ENCODE measurements at places on chromosomes 2 and 18.
A peak's percentile ranks its signal among the peaks of the same experiment; 100 is the strongest.

GRCh38 chr2:5756272-5756671, 64.1 kb downstream of the SOX11 start:
- no peak for DNase-seq

DNA sequence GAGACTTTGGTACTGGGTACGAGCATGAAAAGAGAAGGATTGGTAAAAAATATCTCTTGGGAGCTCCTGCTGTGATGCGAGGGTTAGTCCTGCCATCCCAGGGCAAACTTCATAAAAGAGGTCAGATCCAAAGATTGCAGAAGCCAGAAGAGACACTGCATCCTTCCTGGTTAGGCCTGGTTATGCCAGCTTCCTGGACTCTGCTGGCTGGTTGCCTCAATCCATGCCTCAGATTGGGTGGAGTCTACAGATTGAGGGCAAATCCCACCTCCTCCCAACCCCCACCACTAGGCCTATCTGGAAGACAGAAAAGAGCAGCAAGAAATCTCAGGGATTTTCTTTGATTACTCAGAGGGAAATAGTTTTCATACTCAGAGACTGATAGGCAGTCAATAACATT, 5.3 kb upstream of the ACADL start:
- no peak for DNase-seq

DNA sequence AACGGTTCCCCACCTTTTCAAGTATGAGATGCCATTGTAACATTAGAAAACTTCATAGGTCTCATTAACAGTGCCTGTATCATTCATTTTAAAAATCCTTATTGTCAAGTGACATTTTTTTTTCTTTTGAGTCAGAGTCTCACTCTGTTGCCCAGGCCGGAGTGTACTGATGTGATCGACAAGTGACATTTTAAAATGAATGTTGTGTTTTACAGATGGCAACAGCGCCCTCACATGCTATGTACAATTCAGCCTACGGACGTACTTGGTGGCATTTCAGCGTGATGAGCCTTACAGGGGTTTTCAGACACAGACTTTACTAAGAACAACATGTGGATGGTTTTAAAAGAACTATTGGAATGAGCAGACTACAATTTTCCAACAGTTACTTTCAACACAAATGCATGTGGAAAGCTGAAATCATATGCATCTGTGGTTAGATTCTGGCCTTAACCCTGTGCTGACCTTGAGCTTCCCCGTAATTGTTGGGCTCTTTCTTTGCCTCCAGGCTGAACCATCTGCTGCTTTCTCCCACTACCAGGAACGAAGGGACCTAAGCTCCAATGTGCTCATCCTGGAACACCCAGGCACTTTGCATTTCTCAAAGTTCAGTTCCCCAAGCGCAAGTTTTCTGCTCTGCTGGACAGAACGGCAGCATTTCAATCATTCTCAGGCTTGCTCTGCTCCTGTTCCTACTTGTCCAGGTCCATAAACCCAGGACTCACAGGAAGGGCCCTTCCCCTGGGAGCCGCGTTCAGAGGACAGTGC, 119.9 kb upstream of the NDUFV2 start:
- DNase-seq = peak; percentile 40

DNA sequence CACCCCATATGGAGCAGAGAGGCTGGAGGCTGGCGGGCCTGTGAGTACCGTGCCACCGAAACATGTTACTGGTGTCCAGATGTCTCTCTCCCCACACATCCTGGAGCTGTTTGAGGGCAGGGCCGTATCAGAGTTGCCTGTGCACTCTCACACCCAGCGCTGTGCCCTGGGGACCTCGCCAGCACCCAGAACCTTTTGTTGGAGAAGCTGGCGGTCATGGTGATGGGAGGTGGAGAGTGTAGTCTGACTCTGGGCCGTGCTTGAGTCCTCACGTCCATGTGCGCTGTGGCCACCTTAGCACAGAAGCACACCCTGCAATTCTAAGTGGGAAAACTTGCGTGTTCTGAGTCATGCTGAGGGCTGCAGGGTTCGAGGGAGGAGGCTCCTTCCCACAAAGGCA, 259.2 kb downstream of the NDUFA10 start:
- no peak for DNase-seq

GRCh38 chr2:230956827-230957755, 32.0 kb upstream of the GPR55 start:
- DNase-seq = peak; percentile 37

DNA sequence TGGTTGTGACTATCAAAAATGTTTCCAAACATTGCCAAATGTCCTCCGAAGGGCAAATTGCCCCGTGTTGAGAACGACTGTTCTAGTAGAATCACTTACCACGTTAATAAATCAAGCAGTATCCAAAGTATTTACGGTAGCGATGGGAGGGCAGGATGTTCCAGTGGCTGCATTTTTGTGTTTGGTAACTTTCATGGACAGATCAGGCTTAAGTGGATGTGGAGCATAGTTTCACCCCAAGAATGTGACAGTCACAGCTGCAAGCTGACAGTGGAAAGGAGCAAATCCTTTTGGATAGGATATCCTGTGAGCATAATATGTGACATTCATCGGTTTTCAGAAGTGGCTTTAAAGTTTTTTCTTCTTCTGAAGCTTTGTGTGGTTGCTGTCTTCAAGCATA, 46.3 kb upstream of the DARS1 start:
- no peak for DNase-seq

- no peak for DNase-seq
Measured at GRCh38 chr2:1047485-1047884, 96.8 kb downstream of the SNTG2 start.

- no peak for DNase-seq
Measured at GRCh38 chr18:48852292-48852691, 98.5 kb downstream of the SMAD7 start.

DNA sequence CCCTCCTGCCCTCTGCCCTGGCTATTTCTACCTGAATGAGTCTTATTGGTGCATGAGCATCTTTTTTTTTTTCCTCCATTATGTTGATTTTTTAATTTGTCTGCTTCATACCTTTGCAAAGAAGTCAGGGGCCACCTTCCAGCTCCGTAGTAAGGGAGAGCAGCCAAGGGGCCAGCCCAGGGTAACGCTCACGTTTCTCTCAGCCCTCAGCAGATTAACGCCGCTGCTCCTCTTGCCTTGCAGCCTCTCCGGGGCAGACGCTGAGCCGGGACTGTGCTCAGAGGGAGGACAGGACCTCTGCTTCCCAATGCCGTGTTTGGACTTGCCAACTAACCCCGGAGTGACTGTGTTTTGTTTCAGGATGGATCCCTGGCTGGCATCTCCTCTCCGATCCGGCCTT, 241.7 kb downstream of the ATAD2B start:
- DNase-seq = no peak

- no peak for DNase-seq
Measured at GRCh38 chr2:83837823-83838222, 621.3 kb downstream of the SUCLG1 start.

GRCh38 chr2:170250584-170250983, 72.6 kb downstream of the MYO3B start:
- DNase-seq = no peak

DNA sequence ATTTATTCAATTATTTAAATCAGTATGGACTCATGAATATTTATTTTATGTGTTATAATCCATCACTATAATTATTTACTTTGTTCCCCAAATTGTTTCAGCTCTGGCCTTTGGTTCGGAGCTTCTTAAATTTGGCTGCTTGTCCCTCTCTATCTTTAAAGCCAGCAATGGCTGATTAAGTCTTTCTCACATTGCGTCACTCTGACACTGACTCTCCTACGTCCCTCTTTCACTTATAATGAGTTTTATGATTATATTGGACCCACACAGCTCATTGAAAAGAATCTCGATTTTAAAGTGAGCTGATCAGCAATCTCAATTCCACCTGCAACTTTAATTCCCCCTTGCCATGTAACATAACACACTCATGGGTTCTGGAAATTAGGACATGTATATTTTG, 185.2 kb upstream of the SLC39A10 start:
- no peak for DNase-seq

DNA sequence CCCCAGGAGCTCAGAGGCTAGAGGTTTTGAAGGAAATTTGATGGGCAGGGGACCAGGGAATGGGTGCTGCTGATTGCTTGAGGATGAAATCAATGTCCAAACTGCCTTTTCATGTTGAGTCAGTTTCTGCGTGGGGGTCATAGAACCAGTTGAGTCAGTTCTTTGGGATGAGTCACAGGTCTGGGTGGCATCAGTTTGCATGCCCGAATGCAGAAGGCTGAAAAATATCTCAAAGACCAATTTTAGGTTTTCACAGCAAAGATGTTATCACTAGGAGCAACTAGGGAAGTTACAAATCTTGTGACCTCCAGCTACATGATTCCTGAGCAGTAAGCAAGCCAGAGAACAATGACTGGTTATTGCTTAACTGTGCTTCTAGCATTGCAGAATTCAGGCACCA, 1135.1 kb upstream of the CRIM1 start:
- DNase-seq = no peak

GRCh38 chr2:111629983-111630382, 254.0 kb downstream of the ANAPC1 start:
- DNase-seq = no peak

All from HuH-7.5 (cell line).